ENCODE measurements at places on chromosomes 13 and 19.

DNA sequence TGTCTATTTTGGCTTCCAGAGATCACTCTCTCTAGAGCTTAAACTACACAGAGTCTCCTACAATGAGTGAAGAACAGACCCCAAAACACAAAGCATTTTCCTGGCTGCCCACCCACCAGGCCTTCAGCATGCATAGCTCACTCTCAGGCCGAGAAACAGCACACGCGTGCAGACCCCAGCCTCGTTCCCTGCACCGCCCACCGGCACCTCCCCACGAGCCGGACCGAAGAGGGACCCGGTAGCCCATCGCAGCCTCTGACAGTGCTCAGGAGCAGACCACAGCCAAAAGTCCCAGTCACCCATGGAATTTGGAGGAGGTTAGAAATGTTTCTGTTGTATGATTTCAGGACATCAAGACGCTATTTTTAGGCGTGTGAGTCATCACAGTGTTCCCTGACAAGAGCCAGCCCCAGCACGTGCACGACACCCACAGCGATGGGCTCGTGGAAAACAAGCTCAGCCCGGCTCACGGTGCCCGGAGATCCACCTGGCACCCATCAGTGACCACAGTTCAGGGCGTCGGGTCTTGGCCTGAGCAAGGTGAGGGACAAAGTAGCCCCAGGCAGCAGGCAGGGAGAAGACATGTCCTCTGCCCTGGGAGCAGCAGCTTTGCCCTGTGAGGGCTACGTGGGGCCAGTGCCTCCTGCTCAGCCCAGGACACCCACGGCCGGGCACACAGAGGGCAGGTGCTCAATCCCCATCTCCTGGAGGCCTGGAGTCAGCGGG, 50.1 kb upstream of the SPACA7 start:
- DNase-seq: no peak

DNA sequence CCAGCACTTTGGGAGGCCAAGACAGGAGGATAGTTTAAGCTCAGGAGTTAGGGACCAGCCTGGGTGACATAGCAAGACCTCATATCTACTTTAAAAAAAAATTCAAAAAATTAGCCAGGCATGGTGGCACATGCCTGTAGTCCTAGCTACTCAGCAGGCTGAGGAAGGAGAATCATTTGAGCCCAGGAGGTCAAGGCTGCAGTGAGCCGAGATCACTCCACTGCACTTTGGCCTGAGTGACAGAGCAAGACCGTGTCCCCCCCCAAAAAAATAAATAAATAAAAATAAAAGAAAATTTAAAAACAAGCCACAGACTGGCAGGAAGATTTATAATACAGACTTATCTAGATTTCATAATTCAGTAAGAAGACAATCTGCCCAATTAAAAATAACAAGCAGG, 14.8 kb downstream of the PSPC1 start:
- no peak for DNase-seq

DNA sequence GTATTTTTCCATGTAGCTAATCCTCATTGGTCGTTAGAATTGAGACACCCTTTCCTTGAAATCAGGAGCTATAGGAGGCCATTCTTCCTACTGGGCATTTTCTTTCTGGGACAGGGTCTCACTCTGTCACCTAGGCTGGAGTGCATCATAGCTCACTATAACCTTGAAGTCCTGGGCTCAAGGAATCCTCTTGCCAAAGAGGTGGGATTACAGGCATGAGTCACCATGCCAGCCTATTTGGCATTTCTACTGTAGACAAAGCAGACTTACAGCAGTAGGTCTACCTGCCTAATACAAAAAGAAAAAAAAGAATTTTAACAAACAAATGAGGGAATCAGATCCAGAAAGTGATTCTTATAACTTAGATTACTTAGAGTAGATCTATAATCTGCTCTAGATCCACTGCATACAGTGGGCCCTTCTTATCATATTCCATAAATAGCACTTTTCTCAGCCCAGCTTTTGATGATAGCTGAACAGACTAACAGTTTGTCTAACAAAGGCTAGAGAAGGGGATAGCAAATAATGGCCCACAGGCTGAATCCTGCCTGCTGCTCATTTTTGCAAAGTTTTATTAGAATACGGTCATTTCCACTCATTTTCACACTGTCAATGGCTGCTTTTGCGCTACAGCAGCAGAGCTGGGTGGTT, 36.7 kb upstream of the USPL1 start:
- no peak for DNase-seq

GRCh38 chr19:38669552-38669951, 22.1 kb downstream of the ACTN4 start:
- no peak for DNase-seq

- DNase-seq: no peak
Measured at GRCh38 chr13:98239162-98240076, 62.4 kb upstream of the RNF113B start.

DNA sequence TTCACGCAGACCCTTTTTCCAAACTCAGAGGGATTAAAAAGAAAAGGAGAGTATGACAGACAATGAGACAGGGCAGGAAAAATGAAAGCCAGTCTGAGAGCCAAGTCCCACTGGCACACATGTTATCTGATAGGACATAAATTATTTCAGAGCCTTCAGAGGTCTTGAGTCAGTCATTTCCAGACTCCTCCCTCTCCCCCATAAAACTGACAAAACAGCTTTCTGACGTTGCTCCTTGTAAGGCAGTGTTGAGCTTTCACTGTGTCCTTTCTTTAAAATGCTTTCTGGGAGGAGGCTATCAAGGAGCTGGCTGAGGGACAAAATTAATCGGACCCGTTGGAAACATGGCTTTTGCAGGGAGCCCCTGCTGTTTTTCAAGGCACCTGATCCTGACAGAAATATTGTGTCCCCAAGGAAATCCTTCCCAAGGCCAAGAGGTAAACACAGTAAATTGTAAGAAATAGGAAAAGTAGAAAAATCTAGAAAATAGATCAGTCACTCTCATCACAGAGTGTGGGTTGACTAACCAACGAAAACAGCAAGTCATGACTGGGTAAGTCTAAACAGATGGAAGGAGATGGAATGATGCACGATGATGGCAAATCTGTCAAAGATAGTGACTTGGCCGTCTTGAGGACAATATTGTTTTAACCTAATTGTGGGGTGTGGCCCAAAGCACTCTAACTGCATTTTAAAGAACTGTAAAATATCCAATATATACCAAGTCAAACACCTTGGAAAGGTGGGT, 89.7 kb downstream of the DCT start:
- peak; percentile 19 for DNase-seq

DNA sequence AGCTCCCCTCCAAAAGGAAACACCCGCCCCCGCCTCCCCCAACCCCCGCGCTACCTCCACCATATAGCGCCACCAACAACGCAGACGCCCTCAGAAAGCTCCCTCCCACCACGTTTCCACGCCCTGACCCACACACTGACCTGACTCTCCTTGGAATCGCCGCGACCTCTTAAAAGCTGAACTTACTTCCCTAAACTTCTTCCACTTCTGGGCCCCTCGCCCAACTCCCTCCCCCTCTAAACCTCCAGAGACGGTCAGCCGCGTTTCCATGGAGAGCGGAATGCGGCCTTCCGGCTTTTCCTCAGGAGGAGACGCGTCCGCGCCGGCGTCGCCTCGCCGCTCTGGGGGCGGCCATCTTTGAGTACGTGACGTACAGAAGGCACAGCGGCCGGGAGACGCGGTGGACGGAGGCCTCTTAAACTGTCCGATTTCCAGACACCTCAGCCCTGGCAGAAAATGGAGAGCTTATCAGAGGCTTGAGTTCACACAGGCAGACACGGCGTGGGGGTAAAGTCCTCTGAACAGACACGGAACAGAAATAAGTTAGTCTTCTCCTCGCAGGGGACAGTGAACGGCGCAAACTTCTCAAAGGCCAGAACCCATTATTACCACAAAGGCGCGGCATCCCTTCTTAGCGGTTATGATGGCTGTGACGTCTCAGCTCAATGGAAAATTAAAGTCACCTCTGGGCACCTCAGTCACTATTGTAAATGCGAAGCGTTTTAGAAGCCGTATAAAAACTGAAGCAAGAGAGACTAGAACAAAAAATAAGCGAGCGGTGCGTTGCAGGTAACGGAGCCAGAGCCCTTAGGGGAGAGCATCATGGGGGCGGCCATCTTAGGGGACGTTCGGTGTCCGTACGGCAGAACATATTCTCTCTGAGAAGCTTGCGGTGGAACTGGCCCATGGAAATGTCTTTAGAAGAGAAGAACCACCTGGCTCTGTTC, at the start of gene ZNF432:
Gene ZNF432, minus strand, starts transcription at position 284 of the 947 bp plus-strand sequence. CDS start 1,970 bp downstream, outside the sequence.
- peak; percentile 96 for DNase-seq

- DNase-seq: no peak
Measured at GRCh38 chr13:109362616-109363015, 423.8 kb downstream of the IRS2 start.

DNA sequence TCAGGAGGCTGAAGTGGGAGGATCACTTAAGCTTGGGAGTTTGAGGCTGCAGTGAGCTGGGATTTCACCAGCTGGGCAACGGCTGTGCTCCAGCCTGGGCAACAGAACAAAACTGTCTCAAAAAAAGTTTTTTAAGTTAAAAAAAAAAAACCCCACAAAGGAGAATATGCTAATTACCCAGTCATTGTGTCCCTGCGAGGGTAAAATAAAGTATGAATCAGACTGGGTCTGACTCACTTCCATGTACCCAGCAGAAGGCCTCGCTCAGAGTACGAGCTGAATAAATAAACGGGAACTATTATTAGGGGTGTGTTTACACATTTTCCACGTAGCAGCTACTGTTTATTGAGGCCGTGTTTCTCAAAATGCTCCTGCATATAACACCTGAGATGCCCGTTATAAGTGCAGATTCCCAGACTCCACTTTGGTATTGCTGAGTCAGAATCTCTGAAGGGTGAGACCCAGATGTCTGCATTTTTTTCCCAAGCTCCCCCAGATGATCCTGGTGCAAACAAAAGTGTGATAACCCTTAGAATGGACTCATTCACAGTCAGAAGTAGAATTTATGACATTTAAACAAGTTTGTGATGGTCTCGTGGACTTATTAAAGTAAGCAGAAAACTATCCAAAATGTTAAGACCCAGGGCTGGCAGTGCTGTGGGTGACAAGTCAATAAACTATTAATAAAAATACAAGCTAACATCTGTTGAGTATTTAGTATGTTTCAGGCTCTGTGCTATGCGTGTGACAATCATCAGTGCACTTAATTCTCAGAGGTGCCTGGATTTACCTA, 28.2 kb downstream of the KCNC3 start:
- peak; percentile 91 for DNase-seq

- DNase-seq: no peak
Measured at GRCh38 chr19:55277494-55277893, 2.4 kb downstream of the HSPBP1 start.

DNA sequence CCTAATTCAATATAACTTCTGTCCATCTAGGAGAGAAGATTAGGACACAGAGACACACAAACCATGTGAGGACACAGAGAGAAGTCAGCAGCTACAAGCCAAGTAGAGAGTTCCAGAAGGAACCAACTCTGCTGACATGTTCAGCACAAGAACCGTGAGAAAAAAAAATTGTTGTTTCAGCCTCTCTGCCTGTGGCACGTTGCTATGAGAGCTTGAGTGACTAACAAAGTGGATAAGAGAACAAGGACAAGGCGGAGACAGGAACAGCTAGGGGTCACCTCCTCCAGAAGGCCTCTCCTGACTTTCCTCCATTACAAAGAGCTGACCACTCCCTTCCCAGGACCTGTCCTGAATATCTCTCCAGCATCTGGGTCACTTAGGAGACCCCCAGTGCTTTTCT, 5.6 kb upstream of the SIGLEC12 start:
- no peak for DNase-seq

DNA sequence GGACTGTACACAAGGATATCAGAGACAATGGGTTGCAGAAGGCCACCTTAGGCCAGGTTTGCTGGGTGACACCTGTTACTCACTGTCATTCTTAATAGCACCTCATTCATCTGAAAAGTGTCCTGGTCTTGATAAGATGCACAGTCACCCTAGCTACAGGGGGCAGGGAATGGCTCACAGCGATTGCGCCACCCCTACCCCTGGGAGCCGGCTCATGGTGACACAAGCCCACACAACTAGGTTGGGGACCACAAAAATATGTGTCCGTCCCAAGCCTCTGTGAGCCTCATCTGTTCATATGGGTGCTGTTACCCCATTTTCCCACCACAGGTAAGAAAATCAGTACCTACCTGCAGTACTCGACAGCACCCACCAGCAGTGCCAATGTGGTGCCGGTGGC, 23.4 kb downstream of the MED26 start:
- no peak for DNase-seq

DNA sequence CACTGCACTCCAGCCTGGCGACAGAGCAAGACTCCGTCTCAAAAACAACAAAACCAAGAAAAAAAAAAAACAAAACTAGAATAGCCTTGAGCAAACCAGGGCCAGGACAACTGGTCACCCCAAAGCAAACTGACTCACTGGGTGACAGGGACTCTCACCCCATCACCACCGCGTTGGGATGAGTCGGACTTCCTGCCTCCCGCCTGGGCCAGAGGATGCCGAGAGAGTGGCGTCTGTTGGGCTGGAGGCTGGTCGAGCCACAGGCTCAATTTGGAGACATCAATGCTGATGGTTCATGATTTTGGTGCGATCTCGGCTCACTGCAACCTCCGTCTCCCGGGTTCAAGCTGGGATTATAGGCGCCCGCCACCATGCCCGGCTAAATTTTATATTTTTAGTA, 11.6 kb downstream of the TMPRSS9 start:
- DNase-seq: peak; percentile 7

DNA sequence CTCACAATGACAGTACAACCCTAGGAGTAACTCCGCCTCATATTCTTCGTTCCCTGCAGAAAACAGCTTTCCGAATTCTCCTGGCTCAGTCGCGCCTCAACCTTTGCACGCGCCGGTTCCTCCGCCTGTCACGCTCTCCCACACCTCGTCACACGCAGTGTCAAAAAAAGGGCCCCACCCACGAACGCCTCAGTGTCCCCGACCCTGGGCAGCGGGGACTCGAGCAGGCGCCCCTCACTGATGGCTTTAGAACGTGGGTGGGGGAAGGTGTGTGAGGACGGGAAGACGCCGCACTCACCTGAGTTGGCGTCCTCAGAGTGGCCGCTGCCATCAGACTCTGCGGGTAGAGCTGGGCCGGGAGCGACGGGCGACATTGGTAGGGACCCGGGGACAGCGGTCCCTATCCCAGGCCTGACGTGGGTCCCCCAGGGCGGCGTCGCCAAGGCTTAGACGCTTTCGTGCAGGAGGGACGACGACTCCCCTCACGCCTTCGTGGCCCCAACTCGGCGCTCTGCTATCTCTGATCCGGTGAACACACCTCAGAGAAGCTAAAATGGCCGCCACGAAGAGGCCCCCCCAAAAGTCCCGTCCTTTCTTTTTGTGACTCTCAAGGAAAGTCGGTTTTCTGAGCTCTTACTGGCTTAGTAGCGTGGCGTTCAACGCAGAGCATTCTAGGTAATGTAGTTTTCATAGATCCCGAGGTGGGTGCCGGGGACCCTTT, at the start of gene ZNF154:
Gene ZNF154, minus strand, starts transcription at position 564 of the 721 bp plus-strand sequence. Its CDS starts 233 bp downstream, at position 331.
- DNase-seq: peak; percentile 83

- no peak for DNase-seq
Measured at GRCh38 chr19:11111771-11112144, 22.5 kb downstream of the LDLR start.

DNA sequence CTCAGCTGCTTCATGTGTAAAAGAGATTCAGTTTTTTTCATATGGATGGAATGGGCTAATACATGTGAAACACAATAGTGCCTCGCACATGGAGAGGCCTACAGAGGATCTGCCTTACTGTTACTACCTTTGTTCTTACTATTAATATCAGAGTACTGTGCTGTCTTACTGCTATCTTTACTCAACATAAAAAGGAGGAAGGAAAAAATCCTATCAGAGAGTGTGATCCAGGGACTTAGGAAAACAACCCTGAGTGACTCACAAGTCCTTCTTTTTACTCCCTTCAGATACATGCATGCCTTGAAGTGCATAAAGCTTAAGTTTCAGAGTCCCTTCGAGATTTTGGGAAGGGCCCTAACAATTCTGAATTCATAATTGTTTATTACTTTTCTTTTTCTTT, 136.8 kb downstream of the TBC1D4 start:
- DNase-seq: peak; percentile 33

Measured in cardiac fibroblast (primary cell).